ENCODE measurements at places on chromosomes 11 and 22.

DNA sequence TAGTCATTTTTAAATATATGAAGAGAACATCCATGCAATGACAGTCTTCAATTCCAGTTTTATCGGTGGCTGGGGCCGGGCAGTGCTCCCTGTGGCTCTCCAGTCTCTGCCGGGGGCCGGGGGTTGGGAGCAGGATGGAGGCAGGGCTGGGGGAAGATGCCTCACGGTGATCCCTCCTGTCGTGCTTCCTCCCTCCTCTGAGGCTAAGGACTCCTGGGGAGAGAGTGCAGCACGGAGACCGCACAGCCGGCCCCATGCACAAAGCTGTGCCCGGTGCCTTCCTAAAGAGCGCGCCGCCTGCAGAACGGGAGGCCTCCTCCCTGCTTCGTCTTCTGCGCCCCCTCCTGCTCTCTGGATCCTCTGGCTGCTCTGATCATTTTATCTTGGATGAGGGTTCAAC lies 20.5 kb downstream of the GAL start:
- no peak for DNase-seq

DNA sequence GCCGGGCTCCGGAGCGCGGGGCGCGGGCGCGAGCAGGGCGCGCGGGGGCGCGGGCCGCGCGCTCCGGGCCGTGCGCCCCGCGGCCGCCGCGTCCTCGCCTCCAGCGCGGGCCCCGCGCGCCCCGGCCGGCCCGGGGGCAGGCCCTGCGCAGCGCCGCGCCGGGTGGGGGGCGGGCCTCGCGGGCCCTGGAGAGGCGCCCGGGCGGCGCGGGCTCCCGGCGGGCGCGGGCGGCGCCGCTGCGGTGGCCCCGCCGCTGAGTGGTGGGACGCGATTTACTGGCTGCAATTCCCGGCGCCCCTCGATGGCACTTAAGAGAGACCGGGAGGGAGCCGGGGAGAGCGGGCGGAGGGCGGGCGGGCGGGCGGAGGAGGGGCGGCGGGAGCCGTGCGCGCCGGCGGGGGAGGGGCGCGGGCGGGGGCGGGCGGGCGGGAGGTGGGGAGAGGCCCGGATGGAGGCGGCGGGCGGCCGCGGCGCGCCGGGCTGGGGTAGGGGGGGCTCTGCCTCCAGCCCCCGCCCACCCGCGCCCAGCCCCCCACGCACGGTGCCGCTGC lies 73.2 kb upstream of the TCF20 start:
- DNase-seq = no peak

- no peak for DNase-seq
These were observed 32.3 kb downstream of the TPBGL start for GRCh38 chr11:75272821-75273301.

- DNase-seq = no peak
These were observed 27.0 kb downstream of the SGSM3 start for GRCh38 chr22:40397396-40397795.

DNA sequence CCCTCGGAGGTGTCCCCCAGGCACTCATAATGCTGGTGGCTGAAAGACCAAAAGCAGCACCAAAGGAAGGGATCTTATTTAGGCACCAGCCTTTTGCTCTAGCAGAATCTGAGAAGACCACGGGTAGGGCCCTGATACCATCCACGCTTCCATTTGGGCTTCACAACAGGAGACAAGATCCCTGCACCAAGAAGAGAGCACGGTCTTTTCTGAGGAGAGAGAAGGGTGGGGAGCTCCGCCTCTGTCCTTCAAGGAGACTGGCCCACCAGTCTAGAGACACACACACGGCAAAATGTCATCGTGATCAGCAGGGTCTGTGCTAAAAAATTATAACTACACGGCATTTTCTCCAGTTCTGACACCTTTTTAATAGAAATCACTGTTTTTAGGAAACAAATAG lies 9.8 kb downstream of the LARGE2 start:
- DNase-seq = no peak

DNA sequence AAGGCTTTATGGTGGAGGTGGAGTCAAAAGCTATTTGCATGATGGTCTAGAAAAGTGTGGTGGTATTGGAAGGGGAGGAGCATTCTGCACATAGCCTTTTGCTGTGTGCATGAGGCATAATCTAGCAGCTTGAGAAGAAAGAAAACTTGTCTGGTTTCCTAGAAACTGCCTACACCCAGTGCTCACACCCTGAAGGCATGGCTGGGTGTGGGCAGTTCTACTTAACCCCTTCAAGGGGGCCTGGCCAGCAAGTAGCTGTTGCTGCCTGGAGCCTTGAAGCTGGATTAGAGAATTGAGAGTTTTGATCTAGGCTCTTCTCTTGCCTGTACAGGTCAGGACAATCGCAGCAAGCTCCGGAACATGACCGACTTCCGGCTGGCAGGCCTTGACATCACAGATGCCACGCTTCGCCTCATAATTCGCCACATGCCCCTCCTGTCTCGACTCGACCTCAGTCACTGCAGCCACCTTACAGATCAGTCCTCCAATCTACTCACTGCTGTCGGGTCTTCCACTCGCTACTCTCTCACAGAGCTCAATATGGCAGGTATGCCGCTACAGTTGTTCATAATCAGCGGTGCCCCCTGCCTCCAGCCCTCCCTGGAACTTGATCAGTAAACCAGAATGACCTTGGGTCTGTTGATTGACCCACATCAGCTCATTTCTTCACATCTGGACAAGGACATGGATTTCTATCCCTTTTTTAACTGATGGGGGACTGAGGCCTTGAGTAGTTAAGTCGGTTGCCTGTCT lies 12.2 kb upstream of the GRK2 start:
- no peak for DNase-seq

DNA sequence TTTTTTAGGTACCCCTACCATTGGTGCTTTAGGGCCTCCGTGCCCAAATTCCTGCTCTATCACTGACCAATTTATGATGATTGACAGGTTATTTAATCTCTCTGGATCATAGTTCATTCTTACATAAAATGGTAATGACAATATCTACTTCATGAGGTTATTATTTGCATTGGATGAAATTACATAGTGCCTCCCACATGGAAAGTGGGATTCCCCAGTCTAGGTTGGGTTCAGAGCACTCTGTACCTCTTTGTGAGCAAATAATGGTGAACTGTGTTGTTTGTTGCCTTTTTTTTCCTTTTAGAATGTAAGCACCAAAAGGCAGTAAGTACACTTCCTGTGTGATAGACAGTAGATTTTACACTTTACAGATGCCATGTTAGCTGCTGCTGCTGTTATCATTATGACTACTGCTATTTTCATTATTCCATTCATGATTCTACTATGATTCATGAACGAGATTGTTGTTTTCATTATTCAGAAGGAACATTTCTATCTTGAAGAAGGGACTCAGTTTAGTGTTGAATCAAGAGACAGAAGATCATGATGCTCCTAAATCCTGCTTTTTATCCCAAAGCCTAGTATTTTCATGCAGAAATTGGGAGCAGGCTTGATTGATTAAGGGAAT lies 100.8 kb downstream of the ALX4 start:
- no peak for DNase-seq

DNA sequence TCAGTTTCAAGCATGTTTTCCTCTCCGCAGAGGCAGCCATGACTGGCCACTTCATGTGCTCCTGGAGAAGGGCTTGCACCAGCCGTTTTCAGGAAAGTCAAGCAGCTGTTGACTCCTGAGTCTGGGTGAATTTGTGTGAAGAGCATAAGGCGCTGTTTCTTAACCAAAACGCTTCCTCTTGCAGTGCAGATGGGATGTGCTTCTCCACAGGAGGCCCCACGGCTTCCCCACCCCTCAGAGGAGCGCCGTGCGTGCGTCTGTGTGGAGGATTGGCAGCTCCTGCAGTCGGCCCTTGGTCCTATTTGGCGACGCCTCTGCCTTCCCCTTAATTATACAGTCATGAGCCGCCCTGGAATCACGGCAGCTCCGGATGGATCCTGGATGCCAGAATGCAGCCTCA lies 54.1 kb upstream of the B3GAT1 start:
- no peak for DNase-seq

DNA sequence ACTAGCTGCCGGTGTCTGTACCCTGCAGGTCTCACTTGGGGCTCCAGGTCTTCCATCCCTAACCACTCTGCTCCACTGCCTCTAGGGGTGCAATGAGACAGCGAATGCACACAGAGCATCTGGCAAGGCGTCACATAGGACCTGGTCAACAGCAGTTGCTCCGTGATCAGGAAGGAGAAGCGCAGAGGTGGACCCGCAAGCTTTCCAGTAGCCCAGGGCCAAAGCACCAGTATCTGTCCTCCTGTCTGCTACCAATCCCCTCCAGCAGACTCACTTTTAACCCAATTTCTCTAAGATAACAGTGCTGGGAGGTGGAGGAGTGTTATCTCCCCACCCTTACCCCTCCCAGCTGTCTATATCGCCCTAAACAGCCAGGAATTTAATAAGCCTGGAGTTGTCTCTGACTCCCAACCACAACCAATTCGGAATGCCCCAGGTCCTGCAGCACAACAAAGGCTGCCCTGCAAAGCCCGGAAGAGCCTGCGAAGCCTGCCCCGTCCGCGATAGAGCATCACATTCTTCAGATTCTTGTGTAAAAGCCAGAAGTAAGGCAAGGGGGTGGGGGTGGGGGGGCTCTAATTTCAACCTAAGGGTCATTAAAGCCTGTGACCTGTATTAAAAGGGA lies 19.3 kb downstream of the MYH9 start:
- DNase-seq = peak; percentile 87

- DNase-seq = no peak
These were observed 24.4 kb upstream of the DGCR8 start for GRCh38 chr22:20055654-20056053.

GRCh38 chr11:24844406-24844805 lies 347.6 kb downstream of the LUZP2 start:
- DNase-seq = no peak

GRCh38 chr11:47202576-47202975 lies 12.2 kb upstream of the DDB2 start:
- DNase-seq = no peak
